ENCODE measurements at places on chromosomes 12 and 14.

DNA sequence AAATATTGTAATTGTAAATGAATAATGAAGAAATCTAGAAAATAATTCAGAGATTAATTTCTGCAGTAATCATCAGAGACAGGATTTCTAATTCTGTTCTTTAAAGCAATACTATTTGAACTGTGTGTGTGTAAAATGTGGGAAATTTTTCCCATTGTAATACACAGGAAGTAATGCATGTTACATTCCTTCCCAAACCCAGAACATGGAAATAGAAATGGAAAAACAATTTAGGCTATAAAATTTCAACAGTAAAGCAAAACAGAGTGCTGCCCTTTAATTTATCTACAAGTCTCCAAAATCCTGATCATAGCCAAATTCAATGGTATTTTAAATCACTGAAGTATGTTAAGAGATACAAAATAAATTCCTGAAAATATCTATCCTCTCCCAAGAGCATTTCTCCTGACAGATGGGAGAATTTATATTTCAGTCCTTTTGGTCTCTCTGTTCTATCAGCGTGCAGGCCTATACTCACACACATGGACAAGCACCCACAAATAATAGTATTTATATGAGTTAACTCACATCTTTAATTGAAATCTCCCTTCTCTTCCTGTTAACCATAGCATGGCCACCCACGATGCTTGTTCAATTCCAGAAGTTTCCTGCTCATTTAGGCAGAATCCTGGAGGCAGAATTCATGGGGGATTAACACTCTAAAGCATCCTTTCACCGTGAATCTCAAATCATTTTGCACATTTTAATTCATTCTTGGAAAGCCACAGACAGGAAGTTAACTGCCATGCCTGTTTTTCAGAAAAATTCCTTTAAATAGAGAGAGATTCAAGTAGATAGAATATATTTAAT lies 1465.4 kb upstream of the FLRT2 start:
- DNase-seq: no peak

DNA sequence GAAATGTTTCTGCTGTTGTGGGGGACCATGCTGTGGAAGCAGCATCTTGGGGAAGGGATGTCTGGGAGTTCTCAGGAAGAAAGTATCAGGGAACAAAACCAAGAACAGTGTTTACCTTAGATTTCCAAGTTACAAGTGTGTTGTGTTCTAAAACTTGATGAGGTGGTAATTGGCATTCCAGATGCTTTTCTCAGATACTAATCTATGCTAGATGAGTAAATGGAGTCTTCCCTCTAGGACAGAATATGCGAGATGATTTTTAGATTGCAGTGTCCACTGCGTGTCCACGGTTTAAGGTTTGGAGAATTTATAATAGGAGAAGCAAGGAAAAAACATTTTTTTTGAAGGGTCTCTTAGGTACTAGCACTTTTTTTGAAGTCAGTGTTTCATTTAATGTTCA lies 436.5 kb downstream of the PCNX1 start:
- DNase-seq: no peak

- no peak for DNase-seq
These were observed 29.6 kb downstream of the CRADD start for GRCh38 chr12:93706824-93707223.

- no peak for DNase-seq
These were observed 1153.6 kb downstream of the FLRT2 start for GRCh38 chr14:86683561-86683960.

- no peak for DNase-seq
These were observed 45.2 kb downstream of the VEZT start for GRCh38 chr12:95262808-95263207.

DNA sequence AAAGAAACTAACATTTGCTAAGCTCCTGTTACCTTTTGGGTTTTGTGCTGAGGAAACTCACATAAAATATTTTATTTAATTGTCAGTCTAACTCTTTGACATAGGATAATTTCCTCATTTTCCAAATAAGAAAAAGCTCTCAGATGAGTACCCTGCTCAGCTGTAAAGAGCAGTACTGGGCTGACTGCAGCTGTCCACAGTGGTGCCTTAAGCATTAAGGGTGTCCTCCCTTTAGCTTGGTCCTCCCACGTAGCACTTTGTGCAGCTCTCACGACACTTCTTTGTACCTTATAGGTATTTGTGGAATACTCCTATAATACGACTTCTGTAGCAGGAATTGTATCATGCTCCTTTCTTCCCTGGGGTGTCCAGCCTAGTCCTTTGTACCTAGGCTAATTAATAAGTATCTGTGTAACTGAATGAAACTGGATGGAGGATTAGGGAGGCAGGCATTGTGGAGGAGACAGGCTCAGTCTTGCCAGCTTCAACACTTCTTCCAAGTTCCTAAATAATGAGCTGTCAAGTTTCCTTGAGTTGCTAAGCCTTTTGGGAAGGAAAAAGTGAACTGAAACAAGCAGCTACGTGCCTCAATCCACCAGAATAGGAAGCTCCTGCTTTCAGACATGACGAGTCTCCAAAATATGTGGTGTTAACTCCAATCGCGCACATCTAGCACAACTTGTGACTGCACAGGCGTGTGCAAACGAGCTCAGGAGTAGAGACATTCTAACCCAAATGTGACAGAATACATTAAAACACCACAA lies 123.0 kb downstream of the SLC38A4 start:
- no peak for DNase-seq

- DNase-seq: no peak
These were observed 493.2 kb upstream of the GARIN6 start for GRCh38 chr12:99154216-99154982.

DNA sequence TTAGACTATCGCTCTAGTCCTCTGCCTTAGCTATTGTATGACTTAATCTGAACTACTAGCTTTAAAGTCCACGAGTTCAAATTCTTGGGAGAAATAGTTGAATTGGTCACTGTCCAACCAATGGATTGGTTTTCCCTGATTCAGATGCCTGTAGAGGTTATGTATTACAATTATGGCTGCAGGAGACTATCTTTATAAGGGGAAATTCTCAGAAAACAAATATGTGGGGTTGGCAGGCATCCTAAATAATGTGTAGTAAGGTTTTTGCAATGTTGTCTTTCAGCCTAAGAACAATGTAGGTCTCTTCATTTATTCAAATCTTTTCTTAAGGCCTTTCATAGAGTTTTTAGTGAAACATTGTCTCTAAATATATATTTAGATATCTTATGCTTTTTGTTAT lies 26.9 kb downstream of the MYRFL start:
- DNase-seq: no peak

- no peak for DNase-seq
These were observed 7.3 kb upstream of the C2CD5 start for GRCh38 chr12:22551624-22552023.

- no peak for DNase-seq
These were observed 112.3 kb downstream of the ZFP36L1 start for GRCh38 chr14:68680541-68681051.

GRCh38 chr12:5171701-5172100 lies 128.0 kb downstream of the KCNA5 start:
- peak; percentile 14 for DNase-seq

- DNase-seq: no peak
These were observed 84.6 kb downstream of the VCPKMT start for GRCh38 chr14:50031602-50032313.

DNA sequence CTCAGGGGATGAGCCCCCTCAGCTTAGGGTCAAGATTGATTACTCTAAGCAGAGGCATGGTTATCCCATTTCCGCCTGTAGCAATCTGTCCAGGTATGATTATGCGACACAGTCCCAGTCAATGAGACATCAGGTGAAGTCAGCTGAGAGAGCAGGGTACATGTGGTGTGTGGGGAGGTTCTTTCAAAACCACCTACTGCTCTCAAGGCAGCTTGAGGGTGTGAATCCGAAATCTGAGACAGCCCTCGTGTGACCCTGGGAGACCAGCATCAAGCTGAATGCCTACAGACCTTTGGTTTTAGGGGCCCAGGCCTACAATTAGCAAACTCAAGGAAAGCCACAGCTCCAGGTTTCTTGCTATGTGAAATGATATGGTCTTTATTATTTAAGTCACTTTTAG lies 275.7 kb downstream of the ITPR2 start:
- no peak for DNase-seq

- DNase-seq: no peak
These were observed 75.3 kb downstream of the WSCD2 start for GRCh38 chr12:108204117-108204987.

DNA sequence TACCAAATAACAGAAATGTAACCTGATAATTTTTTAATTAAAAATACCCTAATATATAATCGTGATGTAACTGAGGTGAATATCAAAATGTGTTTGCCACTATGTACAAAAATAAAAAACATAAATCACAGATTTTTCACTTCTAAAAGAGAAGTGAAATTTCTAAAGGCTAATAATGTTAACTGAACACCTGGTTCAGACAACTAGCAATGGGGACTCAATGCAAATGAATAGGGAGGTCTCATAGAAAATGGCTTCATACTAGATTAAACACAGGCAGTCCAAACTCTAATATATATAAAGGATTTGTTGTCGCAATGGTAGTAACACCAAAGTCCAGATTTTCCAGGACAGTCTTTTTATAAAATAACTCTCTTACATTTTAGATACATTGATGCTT lies 365.4 kb upstream of the ATP2B1 start:
- no peak for DNase-seq

DNA sequence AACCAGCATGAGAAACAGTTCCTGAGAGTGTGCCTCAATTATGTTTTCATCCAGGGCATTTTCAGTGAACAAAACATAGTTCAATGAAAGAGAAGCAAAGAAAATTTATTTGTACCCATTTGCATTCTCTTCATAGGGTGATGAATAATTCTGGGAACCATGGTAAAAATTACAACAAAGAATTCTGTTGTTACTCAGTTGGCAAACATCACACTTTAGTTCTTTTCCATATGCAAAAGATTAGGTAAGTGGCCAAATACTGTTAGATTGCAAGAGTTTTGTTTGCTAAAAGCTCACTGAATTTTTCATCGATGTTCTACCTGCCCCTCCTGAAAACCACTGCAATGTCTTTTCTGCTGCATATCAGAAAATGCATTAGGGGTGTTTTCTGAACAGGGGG lies 132.4 kb upstream of the RGS6 start:
- no peak for DNase-seq

DNA sequence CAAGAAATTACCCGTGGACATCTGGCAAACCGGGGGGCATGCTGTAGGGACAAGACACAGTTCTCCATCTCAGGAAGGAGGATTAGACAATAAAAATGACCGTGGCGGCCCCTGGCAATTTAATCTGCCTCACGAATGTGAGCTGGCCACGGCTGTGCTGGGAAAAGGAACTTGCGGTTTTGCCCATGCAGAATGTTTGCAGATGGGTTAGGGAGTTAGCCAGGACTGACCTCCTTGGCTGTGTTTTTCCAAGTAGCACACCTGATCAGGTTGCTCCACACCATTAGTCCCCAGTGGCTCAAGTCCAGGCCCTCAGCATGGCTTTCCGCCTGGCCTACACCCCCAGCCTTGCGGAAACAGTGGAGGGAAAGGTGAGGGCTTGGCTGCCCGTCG lies 20.8 kb downstream of the TPCN1 start:
- no peak for DNase-seq

- DNase-seq: no peak
These were observed 46.7 kb downstream of the GXYLT1 start for GRCh38 chr12:42097971-42098370.

DNA sequence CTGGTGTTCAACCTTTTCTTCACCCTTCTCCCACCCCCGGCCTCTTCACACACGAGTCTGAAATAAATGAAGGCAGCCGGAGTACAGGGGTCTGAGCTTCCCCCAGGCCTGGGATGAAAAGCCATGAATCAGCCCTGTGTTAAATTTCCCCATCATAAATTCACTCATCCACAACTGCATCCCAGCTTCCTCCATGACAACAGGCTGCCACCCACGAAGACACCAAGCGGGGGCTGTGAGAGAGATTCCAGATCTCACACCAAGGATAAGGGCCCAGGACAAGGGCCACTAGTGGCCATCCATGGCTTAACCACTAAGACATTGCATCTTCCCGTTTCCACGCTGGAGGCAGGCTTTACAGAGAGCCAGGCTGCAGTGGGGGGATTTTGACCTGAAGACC lies 93.9 kb upstream of the NCOR2 start:
- no peak for DNase-seq

GRCh38 chr14:53260286-53260685 lies 107.2 kb upstream of the DDHD1 start:
- DNase-seq: no peak

- DNase-seq: no peak
These were observed 177.7 kb downstream of the MED13L start for GRCh38 chr12:116099652-116100432.

GRCh38 chr12:115934046-115934445 lies 343.4 kb downstream of the MED13L start:
- no peak for DNase-seq

- DNase-seq: no peak
These were observed 192.1 kb upstream of the ALG10B start for GRCh38 chr12:38124247-38125012.

DNA sequence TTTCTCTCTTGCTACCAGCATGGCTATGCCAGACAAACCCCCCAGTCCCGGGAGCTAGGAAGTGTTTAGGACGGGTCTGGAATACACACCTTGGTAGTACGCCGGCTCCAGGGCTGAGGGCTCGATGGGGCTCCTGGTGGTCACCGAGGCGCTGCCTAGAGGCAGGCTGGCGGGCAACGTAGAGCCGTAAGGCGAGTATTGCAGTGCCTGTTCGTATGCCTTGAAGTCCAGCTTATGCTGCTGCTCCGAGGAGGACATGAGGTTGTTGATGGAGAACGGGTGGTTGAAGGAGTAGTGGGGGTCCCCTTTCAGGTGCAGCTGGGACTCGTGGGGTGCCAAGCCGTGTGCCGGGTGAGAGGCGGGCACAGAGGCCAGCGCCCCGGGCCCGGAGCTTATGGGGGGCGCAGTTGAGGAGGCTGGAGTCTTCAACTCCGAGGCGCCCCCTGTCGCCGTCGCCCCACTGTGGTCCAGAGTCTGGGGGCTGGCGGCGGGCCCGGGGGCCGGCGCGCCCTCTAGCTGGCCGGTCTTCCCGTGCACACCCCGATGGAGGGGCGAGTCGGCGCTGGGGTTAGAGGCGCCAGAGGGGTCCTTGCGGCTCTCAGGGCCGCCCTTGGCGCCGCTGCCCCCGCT lies 3.6 kb downstream of the FOXA1 start:
- DNase-seq: peak; percentile 84

DNA sequence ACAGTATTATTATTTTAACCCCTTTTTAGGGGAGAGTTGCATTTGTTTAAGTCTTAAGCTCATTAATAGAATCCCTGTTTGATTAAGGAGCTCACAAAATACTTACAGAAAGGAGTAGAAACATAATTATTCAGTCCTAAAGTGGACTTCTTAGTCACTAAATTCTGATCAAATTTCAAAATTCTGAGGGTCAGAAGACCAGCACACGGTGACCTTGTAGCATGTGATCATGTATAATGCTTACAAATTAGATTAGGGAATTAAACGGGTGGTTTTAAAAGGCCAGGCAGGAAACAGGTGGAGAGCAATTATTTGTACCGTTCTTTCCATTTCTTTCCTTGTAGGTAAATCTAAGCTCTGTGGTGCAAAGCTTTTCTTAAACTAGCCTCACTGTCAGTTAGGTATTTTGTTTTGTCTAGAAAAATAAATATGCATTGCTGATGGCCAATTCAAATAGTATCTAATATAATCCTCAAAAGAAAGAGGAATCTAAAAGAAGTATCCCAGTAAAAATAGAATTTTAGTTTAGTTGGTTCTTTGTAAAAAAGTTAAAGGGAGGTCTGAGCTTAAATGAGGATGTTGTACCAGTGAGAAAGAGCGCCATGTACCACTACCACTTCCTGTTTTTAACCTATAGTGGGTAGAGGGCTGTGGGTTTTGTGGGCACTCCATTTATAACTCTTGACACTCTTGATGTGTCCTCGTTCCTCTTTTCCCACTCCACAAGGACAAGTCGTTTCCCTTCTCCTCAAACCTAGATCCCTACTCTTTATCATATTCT lies 51.1 kb downstream of the SLC38A1 start:
- DNase-seq: no peak

All from NCI-H1092 (cell line).